ENCODE measurements at places on chromosomes 3 and 15. TPM values are rescaled to one million over a fixed set of nuclear protein-coding genes. Genes with fewer than 3 reads are reported as not detected.

CELSR3 gene
- total RNA-seq: 18.7 TPM

ACAN gene
- total RNA-seq: 0.33 TPM

GOLGA8J gene
- total RNA-seq: not detected

ALDH1A2 gene
- total RNA-seq: 0.10 TPM

SEMA6D gene
- total RNA-seq: 5.5 TPM

MUC20 gene
- total RNA-seq: 0.52 TPM

CLRN1 gene
- 0.22 TPM for total RNA-seq

KNL1 gene
- 33.9 TPM for total RNA-seq

RNF7 gene
- total RNA-seq: 64.0 TPM

P2RY12 gene
- 0.10 TPM for total RNA-seq

MYL3 gene
- 3.0 TPM for total RNA-seq

SNTN gene
- not detected for total RNA-seq

GUCA1C gene
- not detected for total RNA-seq

SPINK8 gene
- total RNA-seq: not detected

SNX33 gene
- total RNA-seq: 13.3 TPM

ACP3 gene
- total RNA-seq: 0.62 TPM

AHSG gene
- not detected for total RNA-seq

SYNPR gene
- 0.24 TPM for total RNA-seq

DNAH12 gene
- not detected for total RNA-seq

CPNE9 gene
- 0.38 TPM for total RNA-seq

ST8SIA2 gene
- 11.8 TPM for total RNA-seq

ANKRD63 gene
- total RNA-seq: 0.45 TPM

SH2D7 gene
- total RNA-seq: not detected

CIB2 gene
- 64.5 TPM for total RNA-seq

C3orf22 gene
- total RNA-seq: not detected

RETNLB gene
- not detected for total RNA-seq

NMNAT3 gene
- total RNA-seq: 4.7 TPM

CCR8 gene
- total RNA-seq: not detected

Data from H7 (cell line).